ENCODE measurements at places on chromosomes 7 and 10.
A peak's percentile ranks its signal among the peaks of the same experiment; 100 is the strongest.

- no peak for DNase-seq
Measured at GRCh38 chr10:117161386-117162033, 23.4 kb upstream of the VAX1 start.

- DNase-seq: no peak
Measured at GRCh38 chr7:81206217-81206616, 287.4 kb upstream of the SEMA3C start.

- no peak for DNase-seq
Measured at GRCh38 chr7:150572496-150572895, 5.3 kb downstream of the GIMAP4 start.

- DNase-seq: no peak
Measured at GRCh38 chr7:22173685-22174573, 183.0 kb downstream of the RAPGEF5 start.

DNA sequence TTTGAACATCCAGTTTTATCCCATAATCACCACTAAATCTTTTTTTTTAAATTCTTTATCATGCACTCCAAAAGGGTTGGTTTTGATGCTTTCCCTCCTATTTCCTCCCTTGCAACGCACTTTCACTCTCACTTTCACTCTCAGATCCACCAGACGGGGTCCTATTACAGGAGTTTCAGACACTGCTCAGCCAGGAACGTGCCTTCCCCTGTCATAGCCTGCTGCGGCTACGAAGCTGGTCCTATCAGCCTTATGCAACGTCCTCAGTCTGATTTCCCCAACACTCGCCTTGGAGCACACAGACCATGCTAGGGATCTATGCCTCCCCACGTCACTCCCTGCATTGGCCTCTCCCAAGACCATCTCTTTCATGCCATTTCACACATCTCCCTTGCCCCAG lies 23.4 kb downstream of the ZPBP start:
- DNase-seq: no peak

GRCh38 chr7:52273685-52274610 lies 761.5 kb upstream of the POM121L12 start:
- no peak for DNase-seq

- no peak for DNase-seq
Measured at GRCh38 chr10:117544711-117545140, 2.2 kb downstream of the EMX2 start.

DNA sequence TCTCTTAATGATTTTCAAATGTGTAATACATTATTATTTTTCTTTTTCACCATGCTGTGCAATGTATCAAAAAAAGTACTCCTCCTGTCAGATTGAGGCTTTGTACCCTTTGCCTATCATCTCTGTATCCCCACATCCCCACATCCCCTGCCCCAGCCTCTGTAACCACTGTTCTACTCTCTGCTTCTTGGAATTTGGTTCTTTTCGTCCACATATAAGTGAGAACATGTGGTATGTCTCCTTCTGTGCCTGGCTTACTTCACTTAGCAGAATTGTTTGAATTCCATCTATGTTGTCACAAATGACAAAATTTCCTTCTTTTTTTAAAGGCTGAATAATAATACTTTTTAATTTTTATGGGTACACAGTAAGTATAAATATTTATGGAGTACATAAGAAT lies 13.8 kb downstream of the TAF3 start:
- DNase-seq: no peak

DNA sequence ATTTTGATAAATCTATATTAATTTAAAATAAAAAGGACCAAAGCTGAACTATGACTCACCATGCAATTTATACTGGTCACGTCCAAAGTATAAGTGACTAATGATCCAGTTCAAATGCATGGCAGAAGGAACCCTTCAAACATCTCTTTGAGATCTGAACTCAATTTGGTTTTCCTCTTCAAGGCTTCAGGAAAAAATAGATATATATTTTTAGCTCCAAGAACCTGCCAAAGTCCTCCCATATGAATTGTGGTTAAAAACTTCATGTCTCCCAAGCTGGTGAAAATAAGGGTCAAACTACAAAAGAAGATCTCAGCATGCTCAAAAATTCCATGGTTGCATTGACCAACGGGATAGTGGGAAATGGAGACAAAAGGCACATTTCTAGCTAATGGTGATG lies 34.6 kb upstream of the PDE1C start:
- no peak for DNase-seq

- DNase-seq: no peak
Measured at GRCh38 chr7:23072048-23072447, 33.5 kb upstream of the KLHL7 start.

- DNase-seq: peak; percentile 82
Measured at GRCh38 chr7:128453836-128454804, 1.6 kb upstream of the HILPDA start.

DNA sequence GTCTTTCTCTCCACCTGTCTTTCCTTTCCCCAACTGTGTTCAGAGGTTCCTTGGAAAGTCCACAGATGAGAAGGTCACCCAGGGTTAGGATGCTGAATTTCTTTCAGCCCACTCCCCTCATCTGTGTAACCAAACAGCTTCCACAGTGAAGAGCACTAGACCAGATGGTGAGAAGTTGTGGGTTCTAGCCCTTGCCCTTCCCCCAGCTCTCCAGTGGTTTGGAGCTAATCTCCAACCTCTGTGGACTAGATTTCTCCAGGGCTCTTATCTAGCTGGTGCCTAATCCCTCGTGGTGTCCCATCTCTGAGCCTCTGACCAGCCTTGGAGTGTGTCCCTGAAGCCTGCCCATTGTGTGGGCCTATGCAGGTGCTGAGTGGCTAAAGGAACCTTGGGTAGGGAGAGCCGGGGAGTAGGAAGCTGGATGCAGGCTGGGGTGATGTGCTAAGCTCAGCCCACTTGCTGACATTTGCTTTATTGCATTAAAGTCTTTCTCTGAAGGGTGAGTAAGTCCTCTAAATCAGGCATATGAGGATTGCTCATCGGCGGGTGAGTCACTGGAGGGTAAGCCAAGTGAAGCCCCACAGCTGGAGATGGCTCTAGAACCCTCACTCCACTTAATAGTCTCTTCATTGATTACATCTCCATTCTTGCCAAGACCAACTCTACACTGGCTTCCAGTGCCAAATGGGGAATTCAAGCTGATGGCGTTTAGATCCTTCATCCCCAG lies 14.9 kb downstream of the DUSP5 start:
- no peak for DNase-seq

- DNase-seq: no peak
Measured at GRCh38 chr10:80075781-80076180, 2.7 kb upstream of the TMEM254 start.

DNA sequence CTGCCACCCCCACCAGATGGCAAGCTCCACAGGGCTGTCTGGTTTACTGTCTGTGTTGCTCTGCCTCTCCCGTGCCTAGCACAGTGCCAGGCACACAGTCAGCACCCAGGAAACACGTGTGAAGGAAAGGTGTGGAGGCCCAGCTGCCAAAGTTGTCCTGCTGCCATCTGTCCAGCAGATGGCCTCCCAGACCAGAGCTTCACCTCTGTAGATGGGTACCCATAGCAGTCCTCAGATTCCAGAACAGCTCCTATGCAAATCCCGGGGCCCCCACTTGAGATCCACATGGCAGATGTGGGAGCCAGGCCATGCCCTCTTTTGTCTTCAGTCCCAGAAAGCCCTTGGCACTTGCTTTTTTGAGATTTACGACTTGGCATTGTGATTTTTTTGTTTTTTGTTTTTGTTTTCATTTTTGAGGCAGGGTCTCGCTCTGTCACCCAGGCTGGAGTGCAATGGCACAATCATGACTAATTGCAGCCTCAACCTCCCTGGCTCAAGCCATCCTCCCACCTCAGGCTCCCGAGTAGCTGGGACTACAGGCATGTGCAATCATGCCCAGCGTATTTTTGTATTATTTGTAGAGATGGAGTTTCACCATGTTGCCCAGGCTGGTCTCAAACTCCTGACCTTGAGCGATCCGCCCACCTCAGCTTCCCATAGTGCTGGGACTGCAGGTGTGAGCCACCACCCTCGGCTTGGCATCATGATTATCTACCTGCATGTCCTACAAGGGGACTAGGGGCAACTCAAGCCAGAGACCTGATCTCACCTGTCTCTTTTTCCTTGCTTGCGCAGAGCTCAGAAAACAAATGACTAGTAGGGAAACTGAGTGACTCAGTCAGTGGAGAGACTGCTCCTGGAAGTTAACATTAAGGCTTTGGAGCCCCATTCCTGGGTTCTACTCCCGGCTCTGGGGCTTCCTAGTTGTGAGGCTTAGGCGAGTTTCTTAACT lies 16.9 kb upstream of the PALD1 start:
- DNase-seq: peak; percentile 12

DNA sequence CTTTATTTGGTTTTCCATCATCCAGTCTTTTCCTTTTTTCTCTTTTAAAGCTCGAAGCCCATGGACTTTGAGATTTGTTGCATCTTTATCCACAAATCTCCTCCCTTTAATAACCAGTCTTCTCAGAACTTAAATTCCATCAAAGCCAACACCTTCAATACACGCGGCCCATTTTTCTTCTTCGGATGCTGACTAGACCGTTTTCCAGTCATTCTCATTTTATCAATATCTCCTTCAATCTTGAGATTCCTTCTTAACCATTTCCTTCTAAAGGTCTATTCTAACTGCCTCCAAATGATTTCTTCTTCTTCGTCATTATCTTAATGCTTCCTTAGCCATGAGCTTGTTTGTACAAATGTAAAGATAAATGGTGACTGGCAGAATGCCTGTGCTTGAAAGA lies 173.5 kb downstream of the BAMBI start:
- no peak for DNase-seq

GRCh38 chr10:113679463-113680189 lies at the start of gene CASP7:
Gene CASP7, plus strand, starts transcription at chr10:113679912. Its CDS starts 17,582 bp downstream, at chr10:113697494.
- peak; percentile 53 for DNase-seq

GRCh38 chr10:60414877-60415585 lies 25.4 kb upstream of the ANK3 start:
- DNase-seq: no peak

GRCh38 chr10:99676426-99676825 lies 17.1 kb downstream of the ENTPD7 start:
- no peak for DNase-seq

DNA sequence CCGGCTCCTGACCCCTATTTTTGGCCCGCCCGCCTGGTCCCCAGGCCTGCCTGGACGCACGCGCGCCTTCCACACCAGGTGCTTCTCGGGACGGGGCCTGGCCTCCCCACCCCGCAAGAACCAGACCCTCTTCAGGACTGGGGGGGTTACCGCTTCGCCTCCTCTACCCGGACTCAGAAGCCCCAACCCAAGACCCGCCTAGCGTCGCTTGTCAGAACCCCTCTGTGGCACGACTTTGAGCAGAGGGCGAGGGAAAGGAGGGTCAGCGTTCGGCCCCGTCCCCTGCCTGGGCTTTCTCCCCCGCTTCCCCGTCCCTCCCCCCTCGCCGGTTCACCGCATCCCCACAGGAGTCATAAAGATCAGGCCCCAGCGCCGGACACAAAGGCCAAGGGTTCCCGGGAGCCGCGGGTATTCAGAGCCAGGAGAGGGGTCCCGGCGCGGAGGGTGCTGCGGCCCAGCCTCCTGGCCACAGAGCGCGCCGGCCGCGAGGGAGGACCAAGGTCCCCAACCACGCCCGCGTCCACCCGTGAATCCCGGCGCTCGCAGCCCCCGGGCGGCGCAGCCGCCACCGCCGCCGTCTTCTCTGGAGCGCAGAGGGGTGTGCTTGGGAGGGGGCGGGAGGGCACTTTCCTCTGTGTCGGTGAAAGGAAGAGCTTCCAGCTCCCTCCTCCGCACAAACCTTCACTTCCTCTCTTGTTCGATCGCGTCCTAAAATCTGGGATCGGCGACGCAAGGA lies 351.9 kb downstream of the DNAJB6 start:
- DNase-seq: no peak

- no peak for DNase-seq
Measured at GRCh38 chr10:121708728-121709674, 110.8 kb upstream of the FGFR2 start.

GRCh38 chr10:22320591-22321155 lies at the start of gene BMI1:
Gene BMI1, plus strand, starts transcription at chr10:22321099. Its CDS starts 5,351 bp downstream, at chr10:22326450.
- DNase-seq: peak; percentile 41

DNA sequence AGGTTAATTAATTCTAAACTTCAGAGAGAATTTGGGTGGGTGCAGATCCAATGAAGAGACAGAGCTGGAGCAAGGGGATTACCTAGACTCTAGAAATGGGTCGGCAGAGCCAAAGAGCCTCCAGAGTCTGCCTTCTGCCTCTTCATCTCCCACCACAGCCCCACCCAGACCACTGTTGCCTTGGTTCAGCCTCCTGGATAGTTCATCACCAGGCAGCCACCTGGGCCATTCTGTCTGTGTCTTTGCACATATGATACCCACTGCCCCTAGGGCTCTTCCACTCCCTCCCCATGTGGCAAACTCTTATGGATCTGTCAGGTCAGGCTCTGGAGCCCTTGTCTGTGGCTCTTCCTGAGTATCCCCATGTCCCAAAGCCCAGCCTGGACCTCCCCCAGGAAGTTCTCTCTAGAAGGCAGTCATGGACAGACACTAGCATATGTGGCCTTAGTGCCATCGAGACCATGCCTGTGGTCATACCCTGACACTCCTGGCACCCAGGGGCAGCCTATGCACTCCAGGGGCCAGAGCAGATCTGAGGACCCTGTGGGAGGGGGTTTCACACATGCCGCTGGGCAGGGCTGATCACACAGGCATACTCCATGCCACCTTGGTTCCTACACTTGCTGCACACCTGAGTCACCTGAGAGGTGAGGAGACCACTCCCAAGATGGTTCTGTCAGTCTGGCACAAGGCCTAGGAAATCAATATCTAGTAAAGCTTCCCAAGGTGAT lies 41.6 kb downstream of the FRMPD2 start:
- no peak for DNase-seq

- no peak for DNase-seq
Measured at GRCh38 chr10:22253580-22253882, 35.7 kb upstream of the EBLN1 start.

DNA sequence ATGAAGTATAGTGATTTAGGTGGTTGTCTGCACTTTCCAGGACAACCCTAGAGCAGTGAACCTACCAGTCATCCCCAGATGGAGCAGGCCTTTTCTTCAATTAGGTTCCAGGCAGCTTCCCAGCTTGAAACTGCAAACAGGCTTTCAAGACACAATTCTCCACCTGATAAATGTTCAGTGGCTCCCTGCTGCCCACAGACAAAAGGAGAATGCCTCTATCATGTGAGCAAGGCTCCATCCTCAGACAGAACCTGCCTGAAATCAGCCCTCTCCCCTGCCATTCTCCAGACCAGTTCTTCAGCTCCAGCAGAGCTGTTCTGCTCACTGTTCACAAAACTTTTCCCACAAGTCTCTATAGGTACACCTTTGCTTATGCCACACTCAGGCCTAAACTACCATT lies 22.1 kb downstream of the RELN start:
- no peak for DNase-seq

GRCh38 chr7:70044981-70045380 lies 446.7 kb downstream of the AUTS2 start:
- DNase-seq: no peak

GRCh38 chr7:121516821-121517220 lies 120.7 kb upstream of the FAM3C start:
- DNase-seq: no peak

DNA sequence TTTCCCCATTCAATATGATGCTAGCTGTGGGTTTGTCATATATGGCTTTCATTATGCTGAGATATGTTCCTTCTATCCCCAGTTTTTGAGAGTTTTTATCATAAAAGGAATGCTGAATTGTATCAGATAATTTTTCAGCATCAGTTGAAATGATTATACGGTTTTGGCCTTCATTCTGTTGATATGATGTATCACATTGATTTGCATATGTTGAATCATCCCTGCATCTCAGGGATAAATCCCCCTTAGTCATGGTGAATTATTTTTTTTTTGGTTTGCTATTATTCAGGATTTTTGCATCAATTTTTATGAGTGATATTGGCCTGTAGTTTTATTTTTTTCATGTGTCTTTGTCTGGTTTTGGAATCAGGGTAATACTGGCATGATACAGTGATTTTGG lies 1152.3 kb upstream of the C7orf33 start:
- DNase-seq: no peak

- DNase-seq: no peak
Measured at GRCh38 chr7:44325201-44325671, at the start of gene CAMK2B. Gene CAMK2B, minus strand, starts transcription at chr7:44325594. Its CDS starts 173 bp downstream, at chr7:44325421.

- DNase-seq: no peak
Measured at GRCh38 chr10:3201796-3202195, 29.2 kb upstream of the PITRM1 start.
